CD4-positive, alpha-beta T cell (primary cell): ENCODE measurements at places on chromosomes 4 and X.

DNA sequence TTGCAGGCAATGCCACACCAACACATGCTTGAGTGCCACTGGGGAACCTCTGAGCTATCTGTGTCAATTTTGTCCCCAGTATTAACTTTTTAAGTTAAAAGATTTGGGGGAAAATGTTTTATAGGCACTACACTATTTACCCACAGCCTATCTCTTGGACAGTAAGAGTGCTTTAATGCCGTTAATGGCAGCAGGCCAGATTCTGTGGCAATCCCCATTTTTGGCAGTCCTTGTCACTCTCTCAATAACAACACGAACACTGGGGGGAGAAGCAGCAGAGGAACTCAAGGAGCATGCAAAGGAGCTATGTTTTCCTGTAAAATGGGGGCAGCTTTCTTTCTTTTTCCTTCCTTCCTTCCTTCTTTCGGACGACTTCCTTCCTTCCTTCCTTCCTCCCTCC is 168.6 kb downstream of the NSUN7 start:
- DNase-seq: no peak

- DNase-seq: no peak
Observed at GRCh38 chr4:165360985-165361670, 17.7 kb upstream of the CPE start.

DNA sequence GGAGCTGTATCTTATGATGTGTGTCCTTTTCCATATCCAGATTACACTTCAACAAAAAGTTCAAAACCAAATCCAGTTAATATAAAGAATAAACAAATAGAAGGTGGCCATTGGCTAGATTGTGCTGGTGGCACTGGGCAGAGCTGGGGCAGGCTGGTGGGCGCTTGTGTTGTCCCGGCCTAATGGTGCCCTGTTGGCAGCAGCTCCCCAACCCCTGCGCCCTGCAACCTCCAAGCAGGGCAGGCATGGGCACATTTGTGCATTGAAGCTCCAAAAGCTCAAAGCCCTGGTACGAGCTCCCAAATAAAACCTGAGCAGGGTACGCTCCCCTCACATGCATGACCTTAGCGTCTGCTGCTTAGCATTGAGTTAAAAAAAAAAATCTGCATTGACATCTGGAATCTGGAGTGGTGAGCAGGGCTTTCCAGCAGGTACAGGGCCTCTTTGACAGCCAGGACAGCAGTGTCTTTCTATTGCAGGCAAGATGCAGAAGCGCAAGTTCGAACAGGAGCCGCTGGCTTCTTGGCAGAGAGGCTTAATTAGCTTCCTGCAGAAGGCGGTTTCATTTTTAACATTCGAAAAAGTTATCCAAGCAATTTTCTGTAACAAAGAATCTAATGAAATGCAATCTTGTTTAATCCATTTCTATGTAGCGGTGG is 25.9 kb upstream of the NYX start:
- no peak for DNase-seq

- no peak for DNase-seq
Observed at GRCh38 chrX:73817393-73818199, 254.6 kb downstream of the CHIC1 start.

DNA sequence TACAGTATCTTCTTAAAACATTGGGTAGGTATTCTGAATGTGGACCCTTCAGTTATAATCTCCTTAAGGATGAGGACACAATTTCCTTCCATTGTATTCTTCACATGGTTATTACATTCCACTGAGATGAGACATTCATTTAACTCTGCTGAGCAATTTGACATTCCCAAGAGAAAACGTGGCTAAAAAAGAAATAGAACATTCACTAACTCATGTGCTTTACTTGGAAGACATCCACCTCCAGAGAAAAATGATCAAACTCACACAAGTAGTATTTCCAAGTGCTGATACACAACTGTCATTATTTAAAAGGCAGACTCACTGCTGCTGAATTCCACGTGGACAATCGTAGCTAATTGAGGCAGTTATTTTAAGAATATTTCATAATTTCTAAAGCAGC is 227.9 kb upstream of the ANKRD50 start:
- DNase-seq: no peak

DNA sequence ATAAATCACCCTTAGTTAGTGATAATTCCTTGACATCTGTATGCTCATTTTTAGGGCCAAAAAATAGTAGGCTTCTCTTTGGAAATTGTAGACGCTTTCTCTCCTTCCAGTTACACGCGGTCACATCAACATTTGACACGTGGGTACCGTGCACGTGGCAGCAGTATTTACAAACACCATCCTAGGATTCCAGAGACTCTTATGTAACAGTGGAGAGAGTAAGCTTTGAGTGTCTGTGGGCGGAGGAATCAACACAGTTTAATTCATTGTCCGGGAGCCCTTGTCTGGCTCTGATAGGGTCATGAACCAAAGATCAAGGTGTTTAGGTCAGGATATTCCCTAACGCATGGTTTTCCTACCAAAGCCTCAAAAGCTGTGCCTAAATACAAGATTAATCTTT is 12.2 kb downstream of the TET2 start:
- DNase-seq: no peak

- no peak for DNase-seq
Observed at GRCh38 chrX:21728276-21728968, 29.5 kb downstream of the SMPX start.

DNA sequence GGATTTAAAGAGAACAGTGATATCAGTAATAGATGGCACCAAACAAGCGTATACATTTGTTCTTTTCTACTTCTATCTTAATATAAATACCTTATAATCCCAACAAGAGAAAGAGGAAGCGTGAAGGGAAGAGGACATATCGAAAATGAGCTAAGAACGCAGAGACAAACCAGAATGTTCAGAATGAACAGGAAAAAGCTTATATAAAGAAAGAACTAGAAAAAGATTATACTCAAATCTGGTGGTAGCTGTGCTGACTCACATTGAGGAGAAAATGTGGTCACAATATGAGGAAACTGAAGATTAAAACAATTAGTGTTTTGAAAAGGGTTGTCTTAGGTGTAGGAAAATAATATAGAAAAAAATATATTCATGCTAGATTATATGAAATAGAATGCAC is 2.0 kb upstream of the GPR34 start:
- DNase-seq: no peak

- DNase-seq: no peak
Observed at GRCh38 chr4:15457406-15458201, 12.1 kb upstream of the CC2D2A start.

DNA sequence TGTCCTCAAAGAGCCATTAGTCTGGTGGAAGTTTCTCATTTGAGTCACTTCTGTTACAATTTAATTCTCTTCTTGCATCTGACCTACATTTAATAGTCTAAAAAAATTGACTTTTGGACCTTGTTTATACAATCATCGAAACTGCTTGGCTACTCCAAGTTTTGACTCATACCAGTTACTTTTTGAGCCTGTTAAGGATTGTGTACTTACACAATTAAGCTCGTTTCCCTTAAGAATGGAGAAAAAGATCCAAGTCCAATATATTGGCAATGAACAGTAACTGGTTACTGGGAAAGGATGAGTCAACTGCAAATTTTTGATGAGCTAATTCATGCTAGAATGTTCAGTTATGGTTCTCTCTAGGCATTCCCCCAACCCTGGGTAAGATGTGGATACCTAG is 58.2 kb downstream of the DCX start:
- no peak for DNase-seq

DNA sequence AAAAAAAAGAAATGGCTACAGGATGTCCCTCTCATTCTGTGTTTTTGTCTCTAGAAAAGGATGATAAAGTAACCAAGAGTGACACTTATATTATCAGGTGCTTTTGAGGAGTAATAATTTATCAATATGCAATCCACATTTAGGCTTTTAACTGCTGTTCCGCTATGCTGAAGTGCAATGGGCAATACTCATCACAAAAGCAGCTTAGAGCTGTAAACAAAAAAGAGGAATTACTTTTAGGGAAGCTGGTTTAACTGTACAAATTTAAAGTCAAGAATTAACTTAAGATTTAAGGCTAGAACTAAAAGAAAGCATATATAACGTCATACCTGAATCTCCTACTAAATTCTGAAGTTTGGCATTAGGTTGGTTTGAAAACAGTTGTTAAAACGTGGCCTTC is 93.5 kb upstream of the DDX3X start:
- DNase-seq: no peak

DNA sequence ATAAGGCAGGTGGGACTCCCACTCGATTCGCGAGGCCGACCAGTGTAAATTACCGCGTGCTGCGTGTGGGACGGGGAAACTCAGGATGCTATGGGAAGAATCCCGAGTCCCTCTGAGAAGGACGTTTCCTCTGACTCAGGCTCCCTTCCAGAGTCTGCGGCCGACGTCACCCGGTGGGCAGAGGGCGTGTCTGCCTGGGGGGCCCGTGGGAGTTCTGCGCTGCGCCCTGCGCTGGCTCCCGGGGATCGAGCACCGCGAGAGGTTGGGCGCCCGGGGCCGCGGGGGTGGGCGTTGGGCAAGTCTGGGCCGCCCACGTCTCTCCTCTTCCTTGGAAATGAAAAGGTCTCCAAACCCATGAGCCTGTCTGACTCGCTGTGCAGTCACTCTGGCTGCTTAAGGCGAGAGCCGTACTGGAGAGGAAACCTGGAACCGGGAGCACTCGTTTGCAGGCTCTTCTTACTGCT is 568 bp downstream of the NIPAL1 start:
- no peak for DNase-seq

DNA sequence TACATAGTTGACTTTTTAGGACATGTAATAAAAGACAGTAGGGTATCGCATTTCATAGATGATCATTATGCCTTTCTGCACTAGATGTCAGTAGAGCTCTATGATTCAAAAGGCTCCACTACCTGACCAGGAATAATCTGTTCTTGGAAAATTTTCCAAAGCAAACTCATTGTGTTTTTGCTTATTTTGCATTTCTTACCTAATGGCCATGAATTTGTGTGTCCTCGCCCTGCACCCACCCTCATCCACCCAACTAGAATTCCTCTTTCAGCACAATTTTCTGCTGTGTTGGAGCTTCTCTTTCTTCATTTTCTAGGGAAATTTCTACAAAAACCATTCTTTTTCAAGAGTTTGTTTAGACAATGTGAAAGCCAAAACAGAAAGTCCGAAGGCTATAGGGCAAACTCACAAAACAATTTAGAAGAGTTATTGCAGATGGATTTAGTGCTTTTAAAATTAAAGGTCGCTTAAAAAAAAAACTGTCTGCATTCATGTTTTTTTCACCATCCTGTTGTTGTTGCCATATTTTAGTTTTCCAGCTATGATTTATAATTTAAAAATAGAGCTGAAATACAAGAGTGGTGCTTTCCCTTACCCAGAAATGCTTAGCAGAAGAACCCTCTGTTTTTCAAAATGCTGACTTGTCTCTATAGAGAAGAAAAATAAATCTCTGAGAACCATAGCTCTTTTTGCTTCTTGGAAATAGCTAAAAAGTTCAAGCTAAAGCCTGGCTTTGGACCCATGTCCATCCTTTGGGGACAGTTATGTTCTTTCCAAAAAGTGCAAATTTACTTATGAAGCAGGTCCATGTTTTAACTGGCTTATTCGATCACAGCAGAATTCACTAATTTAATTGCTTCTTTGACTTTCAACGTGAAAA is 183.7 kb downstream of the SPATA18 start:
- DNase-seq: no peak

DNA sequence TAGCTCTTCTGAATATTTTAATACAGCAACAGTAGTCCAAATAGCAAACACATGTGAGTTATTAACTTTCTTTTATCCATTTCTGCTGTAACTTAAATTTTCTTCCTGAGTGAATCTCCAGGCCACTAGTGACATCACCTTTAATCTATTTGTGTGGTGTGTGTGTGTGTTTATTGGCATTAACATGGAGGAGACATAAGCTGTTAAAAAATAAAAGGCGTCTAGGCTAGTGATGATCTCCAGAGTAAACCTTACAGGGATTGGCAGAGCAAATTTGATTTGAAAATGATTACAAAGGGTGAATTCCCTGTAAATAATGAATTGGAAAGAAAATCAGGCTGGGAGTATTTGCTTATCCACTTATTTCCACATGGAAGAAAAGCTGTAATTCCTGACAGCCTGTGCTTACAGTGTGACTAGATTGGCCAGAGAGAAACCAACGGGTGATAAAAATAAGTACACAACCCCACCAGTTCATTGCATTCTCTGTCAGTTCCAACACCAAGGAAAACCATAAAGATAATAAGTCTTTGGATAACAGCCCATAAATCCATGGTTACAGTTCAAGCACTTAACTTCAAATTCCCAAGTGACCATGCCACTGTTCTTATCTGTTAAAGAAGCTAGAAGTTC is 186.1 kb downstream of the ENOX2 start:
- DNase-seq: no peak

- no peak for DNase-seq
Observed at GRCh38 chrX:79719568-79720231, 294.9 kb upstream of the TBX22 start.

GRCh38 chr4:108107729-108108382 is 60.9 kb downstream of the LEF1 start:
- no peak for DNase-seq

DNA sequence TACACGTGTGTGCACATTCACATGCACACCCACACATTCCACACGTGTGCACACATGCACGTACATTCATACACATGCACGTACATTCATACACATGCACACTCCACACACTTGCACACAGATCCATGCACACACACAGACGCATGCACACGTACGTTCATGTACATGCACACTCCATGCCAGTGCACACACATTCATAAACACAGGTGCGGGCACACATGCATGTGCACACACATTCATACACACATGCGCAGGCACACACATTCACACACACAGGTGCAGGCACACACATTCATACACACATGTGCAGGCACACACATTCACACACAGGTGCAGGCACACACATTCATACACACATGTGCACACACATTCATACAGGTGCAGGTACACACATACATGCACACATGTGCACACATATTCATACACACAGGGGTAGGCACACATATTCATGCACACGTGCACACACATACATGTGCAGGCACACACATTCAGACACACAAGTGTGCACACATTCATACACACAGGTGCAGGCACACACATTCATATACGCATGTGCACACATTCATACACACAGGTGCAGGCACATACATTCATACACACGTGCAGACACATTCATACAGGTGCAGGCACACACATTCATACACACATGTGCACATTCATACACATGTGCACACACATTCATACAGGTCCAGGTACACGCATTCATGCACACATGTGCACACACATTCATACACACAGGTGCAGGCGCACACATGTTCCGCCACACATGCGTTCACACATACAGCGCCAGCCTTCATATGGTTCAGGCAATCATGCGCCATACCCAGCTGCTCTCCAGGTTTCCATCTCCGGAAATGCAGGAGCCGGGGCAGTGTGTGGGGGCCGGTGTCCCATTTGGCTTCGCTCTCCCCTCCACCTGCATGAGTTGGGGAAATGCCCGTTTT is 124.8 kb downstream of the HMX1 start:
- DNase-seq: no peak

DNA sequence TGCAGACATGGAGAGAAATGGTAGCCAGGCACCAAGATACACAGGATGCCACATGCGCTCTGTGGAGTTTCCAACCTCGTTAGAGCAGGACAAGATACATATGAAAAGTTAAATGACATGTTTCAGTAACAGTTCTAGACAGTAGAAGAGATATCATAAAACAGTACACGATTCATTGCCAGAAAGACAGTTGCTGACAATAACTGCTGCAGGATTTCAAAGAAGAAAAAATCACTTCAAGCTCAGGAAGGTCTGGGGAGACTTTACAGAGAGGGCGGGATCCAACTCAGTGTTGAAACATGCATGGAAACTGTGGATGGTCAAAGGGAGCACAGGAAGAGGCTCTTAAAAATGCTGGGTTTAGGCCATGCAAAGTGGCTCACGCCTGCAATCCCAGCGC is 31.0 kb downstream of the DCTD start:
- no peak for DNase-seq
